ENCODE measurements at places on chromosomes 7 and 10. TPM values are rescaled to one million over a fixed set of nuclear protein-coding genes. Genes with fewer than 3 reads are reported as not detected.

Gene PRKCQ
- total RNA-seq, result not detected

Gene FLNC
- 99.9 TPM for total RNA-seq

Gene PSD
- 1.6 TPM for total RNA-seq

Gene CPA5
- not detected for total RNA-seq

Gene LEP
- total RNA-seq, result not detected
